ENCODE measurements at places on chromosomes 5 and 9.

DNA sequence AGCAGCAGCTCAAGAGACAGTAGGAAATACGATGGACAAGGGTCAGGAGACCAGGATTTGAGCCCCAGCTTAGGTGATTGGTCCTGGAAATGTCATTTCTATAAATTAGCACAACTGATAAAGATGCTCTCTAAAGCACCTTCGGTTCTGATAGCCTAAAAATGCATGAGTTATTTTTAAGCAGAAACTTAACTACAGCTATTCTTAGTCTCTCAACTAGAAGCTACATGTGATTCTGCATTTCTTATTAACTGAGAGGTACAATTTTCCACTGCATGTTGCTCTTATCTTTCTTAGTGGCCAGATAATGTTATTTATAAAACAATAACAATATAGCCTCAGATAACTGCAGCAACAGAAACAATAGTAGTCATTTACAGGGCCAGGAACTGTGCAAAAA lies 136.4 kb downstream of the GRIA1 start:
- no peak for DNase-seq

DNA sequence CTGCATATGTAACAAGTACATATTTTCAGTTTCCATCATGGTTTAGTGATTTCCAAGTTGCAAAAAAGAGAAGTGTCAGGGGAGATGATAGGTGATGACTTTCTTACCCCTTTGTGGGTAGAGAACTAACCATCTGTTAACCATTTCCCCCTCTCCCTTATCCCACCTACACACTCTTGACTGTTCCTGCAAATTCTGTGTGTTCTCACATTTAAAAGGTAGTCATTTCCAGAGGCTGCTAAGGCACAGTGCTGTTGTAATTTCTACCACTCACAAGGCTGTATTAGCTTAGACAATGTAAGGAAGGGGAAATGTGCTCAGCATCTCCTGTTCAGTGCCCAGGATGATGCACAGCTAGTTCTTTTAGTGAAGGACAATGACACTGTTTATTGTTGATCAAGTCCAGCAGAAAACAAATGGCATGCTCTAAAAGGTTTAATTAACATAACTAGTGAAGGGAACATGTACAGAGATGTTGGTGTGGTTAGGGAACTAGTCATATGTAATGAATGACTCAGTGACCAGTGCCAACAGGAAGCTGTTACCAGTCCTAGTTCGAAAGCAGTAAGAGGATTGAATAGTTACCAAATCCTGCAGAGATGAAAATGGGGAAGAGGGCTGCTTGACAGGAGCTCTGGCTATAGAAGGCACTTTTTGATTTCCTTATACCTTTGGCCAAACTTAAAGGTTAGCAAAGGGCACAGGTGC lies 165.1 kb downstream of the PLK2 start:
- no peak for DNase-seq

DNA sequence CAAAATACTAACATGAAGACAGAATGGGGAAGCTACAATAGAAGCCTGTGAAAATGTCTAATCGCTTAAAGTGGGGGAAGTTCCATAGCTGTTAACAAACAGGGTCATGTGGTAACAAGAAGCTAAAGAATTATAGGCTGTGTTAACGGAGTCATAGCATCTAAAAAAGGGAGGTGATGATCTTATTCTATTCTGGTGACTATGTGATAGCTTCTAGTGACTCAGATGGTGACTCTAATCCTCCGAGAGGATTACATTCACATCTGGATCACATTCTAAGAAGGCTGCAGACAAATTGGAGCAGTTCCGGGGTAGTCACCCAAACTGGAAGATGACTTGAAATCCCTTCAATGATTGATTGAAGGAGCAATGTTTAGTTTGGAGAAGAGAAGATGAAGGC lies 142.1 kb downstream of the LIFR start:
- no peak for DNase-seq

GRCh38 chr5:20359377-20359776 lies 371.4 kb upstream of the CDH18 start:
- no peak for DNase-seq

- peak; percentile 64 for DNase-seq
These were observed 7.6 kb downstream of the PTCH1 start for GRCh38 chr9:95508968-95509850.

DNA sequence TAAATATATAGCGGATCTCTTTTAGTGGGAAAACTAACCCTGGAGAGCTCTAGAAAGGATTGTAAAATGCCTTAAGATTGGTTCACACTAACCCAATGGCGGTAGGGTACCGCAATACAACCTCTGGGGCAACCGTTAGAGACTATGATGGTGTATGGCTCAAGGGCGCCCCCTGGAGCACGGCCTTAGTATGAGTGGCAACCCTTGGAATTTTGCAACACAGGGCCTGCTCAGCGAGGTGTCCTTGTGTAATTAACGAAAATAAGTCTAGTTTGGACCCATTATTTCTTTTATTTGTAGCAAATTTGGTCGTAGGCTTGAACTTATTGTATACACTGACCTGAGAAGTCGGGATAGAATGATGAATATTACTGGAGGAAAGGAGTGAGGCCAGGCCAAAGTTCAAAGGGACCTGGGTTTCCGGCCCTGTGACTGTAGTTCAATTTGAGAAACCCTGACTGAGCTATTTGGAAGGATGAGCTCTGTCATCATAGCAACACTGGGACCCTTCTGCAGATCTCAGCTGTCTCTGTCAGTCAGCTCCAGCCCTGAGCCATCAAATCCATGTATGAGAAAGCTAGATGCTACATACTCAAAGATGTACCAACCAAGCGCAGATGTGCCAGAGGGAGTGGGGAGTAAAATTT lies 54.8 kb downstream of the CAMK4 start:
- DNase-seq = peak; percentile 87

- DNase-seq = no peak
These were observed 220.5 kb downstream of the FOXD4L6 start for GRCh38 chr9:40907657-40908624.

DNA sequence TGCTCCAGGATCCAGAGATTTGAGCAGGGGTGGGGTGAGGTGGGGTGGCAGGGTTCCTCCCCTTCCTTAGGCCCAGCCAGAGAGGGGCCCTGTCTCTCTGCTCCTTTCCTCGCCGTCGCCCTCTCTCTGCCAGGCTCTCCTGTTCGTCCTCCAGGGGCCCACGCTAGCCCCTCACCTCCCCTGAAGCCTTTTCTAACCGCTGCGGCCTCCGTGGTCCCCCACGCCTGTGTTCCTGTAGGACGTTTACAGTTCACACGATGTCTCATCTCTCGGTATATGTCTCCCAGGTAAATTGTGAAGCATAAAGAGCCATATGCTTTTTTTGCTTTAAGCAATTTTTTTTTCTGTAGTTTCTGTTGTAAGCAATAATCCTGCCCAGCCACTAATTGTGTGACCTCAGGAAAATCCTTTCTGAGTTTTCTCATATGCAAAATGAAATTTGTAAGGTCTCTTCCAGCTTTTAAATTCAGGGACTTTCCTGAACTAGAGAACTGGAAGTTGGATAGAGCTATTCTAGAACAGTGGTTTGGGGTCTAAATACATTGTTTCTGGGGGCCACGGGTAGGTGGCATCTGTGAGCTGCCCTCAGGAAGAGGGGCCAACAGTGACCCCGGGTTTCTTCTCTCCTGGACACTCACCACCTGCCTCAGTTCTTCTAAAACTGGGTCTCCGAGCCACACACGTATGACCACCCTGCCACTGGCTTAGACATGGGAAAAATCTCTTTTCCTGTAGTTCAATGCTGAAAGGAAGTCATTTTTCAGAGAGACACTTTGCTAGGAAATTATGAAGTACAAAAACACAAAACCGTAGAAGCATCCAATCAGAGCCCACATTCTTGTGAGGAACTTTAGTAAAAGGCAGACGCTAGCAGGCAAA lies 50.2 kb upstream of the ZNF366 start:
- DNase-seq = no peak

DNA sequence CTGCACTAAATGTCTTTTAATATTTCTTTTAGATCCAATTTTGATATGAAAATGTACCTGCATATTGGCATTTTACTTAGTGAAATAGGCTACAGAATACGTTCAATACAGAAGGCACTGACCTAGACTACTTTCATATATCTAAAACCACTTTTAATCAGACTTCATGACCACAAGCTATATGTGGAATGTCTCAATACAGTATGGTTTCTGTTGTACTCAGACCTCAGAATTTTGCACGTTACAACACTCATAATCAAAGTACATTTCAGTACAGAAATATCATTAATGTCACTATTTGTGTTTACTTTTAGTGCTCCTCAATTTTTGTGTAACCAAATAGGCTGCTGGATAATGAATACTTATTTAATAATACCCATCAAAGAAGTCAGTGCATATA lies 74.8 kb downstream of the MEF2C start:
- no peak for DNase-seq

DNA sequence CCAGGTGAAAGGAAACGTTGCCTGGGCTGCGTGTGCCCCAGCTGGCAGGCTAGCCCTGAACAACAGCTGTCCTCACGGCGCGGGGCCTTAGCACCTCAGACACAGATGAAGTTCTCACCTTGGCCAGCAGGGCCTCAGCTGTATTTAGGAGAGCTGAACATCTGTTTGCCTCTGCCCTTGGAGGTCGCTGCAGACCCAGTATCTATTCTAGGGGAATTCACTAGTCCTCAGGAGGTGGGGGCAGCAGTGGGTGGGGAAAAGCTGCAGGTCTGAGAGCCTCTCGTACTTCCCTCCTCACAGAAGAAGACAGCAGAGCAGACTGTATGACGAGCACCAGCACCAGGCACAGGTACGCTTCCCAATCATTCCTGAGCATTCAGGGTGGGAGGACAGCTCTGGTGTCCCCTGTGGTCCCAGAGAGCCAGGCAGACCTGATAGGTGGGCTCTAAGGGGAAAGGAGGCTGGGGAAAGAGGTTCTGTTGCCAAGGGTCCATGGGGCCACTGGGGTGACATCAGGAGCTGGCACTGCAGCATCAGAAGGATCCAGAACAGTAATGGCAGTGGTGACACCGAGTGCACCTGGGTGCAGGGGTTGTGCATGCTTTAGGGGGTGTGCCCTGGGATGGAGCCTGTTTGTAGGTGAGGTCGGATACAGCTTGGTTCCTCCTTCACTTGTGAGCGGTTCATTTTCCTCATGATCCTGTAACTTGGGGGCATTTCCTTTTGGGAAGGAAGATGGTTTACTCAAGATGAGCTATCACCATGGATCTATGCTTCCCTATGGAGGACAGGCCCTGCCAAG lies 13.8 kb downstream of the CD74 start:
- peak; percentile 19 for DNase-seq

GRCh38 chr5:88290801-88291200 lies 22.2 kb upstream of the TMEM161B start:
- no peak for DNase-seq

- DNase-seq = no peak
These were observed 83.8 kb upstream of the FREM1 start for GRCh38 chr9:14993901-14994554.

- DNase-seq = no peak
These were observed 1643.0 kb upstream of the CDH6 start for GRCh38 chr5:29550523-29550922.

GRCh38 chr5:21709770-21710169 lies 1143.4 kb downstream of the CDH12 start:
- no peak for DNase-seq

- no peak for DNase-seq
These were observed 117.0 kb downstream of the NXNL2 start for GRCh38 chr9:88651682-88652633.

DNA sequence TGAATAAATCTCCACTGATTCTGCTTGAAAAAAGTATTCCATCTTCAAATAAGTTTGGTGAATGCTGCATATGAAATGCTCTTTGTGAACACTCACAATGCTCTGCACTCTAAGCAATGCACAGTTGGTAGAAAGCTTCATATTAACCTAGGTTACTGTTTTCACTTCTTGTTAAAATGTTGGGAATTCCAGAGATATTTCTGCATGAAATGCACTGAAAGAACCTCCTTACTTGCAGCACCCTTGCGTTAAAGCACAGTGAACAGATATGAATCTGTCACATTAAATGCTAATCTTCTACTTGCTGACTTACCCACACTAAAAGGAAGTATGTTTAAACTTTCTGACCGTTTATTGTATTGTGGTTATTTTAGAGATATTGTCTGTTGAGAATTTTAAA lies 584.1 kb upstream of the NUDT12 start:
- no peak for DNase-seq

DNA sequence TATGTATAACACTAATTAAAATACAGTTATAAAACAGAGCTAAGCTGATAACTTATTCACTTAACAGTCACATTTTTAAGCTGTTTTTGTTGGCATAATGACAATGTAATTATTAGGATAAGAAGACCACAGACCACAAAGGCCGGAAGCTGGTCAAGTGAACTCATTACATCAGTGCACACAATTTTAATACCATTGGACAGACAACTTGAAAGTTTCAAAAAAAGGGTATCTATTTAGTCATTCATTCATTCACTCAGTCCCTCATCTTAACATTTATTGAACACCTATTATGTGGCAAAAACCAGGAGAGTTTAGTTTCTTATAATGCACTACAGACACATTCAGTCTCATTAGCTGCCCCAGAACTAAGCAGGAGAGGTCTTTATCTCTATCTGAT lies 11.6 kb downstream of the ERP44 start:
- no peak for DNase-seq

DNA sequence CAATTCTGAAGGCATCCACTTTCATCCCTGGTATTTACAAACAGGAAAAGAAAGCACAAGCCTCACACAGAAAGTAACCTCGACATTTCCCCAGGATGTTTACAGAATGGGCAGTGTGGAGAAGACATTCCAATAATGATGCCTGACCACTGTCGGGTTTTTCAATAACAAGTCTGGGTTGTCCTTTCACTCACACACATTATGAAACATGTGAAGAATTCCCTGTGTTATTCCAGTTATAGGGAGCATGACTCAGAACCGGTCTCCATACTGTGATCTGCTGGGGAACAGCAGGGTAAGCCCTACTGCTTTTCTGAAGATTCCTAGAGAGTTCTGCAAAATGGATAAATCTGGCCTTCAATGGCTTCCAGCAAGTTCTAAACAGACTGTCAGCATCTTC lies 155.3 kb downstream of the ADAMTS12 start:
- DNase-seq = no peak
